Non-pigmented ciliary epithelial cell (primary cell): ENCODE measurements at places on chromosomes 6 and 20.

GRCh38 chr6:88089708-88090107 is 42.1 kb downstream of the SPACA1 start:
- no peak for DNase-seq

- DNase-seq: no peak
Measured at GRCh38 chr6:113662688-113663333, 194.3 kb upstream of the MARCKS start.

DNA sequence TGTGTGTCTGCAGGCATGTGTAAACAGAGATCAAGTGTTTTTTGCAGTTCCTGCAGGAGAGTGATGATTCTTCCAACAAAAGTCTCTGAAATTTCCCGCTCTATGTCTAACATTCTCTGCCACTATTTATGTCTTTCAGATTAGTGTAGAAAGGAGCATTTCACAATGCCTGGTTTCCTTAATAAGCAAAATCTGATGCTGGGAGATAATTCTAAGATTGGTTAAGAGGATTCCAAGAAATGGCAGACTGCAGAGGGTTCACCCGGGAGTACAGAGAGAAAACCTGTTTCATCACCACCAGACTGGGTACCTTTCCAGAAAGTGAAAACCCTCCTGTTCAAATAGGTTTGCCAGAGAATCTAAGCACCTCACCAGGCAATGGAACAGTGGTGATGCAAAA is 62.7 kb downstream of the FOXC1 start:
- DNase-seq: no peak

DNA sequence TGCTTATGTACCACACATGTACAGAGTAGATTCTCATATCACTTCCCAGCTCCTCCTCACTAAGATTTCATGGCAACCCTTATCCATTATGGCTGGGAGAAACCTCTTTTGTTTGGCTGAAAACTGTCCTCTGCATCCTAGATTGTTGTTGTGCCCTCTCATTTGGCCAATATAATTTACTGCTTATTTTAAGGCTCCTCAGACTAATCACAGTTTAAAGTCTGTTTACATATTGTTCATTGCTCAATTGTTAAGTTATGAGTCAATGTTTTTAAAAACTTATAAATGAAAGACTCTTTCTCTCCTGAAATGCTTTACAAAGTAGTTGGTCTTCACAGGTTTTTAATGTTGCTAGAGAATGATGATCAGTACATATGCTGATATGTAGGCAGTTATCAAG is 57.3 kb downstream of the FAM83B start:
- DNase-seq: no peak

GRCh38 chr6:164195278-164195941 is 780.9 kb downstream of the QKI start:
- DNase-seq: no peak

GRCh38 chr20:10906834-10907233 is 233.0 kb upstream of the JAG1 start:
- DNase-seq: no peak

- DNase-seq: no peak
Measured at GRCh38 chr20:62234339-62234738, 4.0 kb upstream of the OSBPL2 start.

DNA sequence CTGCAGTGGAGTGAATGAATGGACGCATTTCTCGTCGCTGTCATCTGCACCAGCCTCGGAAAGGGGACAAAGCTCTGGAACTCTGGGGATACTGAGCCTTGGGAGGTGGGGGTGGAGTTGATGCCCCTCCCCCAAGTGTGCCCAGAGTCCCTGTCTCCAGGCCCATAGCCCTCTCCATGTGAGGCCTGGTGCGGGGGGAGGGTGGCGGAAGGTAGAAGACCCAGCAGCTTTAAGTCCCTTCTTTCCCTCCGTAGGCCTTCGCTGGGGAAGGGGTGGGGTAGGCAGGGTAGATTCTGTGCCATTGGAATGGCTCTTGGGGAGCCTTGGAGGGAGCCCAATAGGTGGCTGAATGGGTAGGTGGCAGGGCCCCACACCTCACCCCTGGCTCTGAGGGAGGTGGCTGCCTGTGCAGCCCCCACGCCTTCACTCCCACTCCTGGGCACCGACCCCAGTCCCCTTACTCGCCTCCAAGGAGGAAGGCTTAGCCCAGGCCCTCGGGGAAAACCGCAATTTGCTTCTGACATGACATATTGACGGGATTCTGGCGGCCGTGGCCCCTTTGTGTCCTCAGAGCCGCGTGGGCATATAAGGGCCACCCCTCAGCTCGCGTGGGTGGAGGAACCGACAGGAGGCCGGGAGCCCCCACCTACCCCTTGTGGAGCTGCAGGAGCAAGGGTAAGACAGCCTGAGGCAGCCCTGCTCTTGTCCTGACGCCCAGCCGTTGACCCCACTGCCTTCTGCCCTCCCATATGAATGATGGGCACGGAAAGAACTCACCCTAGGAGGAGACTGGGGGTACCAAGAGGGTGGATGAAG is at the start of gene BPIFB3:
BPIFB3 (plus strand) TSS at position 613 of the 816 bp plus-strand sequence. CDS start 1,533 bp downstream, outside the sequence.
- DNase-seq: no peak

- DNase-seq: no peak
Measured at GRCh38 chr20:31604567-31605030, 490 bp upstream of the ID1 start.

DNA sequence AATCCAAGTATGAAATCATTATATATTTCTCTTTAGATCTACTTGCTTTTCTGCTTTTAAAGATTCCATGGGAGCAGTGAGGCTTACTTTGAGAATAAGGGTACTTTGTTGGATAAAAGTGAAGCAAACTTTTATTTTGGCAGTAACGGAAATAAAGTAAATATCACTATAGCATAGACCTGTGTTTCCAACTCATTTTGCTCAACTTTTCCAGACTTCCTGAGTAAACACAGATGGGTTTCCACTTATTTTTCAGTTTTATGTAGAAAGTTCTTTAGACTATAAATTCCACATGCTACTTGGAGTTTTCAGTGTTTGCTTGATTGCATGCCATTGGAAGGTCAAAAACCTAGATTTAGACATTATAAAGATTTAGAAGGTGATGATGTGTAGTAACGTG is 6.2 kb downstream of the STX16 start:
- no peak for DNase-seq

DNA sequence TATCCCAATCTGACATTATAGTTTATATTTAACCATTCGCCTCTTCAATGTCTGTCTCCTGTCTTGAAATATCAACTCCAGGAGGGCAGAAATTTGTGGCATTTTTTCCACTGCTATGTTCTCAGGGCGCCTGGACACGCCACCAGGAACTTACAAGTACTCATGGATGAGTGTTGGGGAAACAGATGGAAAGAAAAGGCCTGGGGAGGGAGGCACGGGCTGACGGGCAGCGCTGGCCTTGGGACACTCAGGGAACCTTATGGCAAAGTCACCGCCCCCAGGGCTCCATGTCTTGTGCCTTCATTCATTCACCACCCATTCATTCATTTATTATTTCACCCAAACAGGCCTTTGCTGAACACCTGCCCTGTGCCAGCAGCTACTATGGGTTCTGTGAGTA is 222.9 kb downstream of the PREX1 start:
- DNase-seq: no peak

GRCh38 chr6:78062993-78063392 is 410.2 kb downstream of the MEI4 start:
- no peak for DNase-seq
